Heart right ventricle (tissue), 16 donors: ENCODE measurements at places on chromosomes 2 and 18. TPM values are rescaled to one million over a fixed set of nuclear protein-coding genes. Genes with fewer than 3 reads are reported as not detected.

The LAMA3 gene
- polyA plus RNA-seq = 3.7 TPM

The XDH gene
- polyA plus RNA-seq = not detected

The RAMP1 gene
- polyA plus RNA-seq = 1,549 TPM

The APCDD1 gene
- 40.4 TPM for polyA plus RNA-seq

- H3K36me3 ChIP-seq = no peaks in the 10 kb centered on the region
- no peak overlapping the region for H3K4me3 ChIP-seq
- H3K27me3 ChIP-seq = no peaks in the 10 kb centered on the region
- no peak for DNase-seq
- H3K27ac ChIP-seq = no peak overlapping the region
- no peaks in the 10 kb centered on the region for H3K4me1 ChIP-seq
Observed at GRCh38 chr18:12491611-12492435, 84.1 kb downstream of the PRELID3A start.

- H3K4me3 ChIP-seq = no peak overlapping the region
- no peaks in the 10 kb centered on the region for H3K27me3 ChIP-seq
- DNase-seq = no peak
Observed at GRCh38 chr2:3644246-3644525, 13.8 kb upstream of the ALLC start.

DNA sequence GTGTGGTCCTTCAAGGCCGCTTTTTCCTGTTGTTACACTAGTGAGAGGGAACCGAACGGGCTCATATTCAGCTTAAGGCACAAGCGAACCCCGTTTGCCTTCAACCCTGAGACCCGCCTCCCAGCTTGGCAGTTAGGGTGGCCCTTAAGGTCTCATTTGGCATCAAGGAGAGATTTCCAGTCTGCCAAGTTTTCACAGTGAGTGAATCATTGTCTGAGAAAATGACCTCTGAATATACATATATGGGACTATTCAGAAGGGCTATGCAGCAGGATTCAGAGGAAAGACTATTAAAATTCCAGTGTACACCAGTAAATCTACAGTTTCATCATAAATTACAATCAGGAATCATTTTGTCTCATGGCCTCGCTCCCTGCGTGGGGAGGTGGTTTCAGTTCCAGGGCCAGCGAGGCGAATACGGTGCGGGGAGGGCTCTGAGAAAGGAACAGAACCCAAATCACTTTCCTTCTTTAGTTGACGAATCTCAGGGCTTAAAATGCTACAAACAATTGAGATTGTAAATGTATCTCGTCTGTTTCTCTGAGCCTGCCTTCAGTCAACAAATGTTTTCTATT is 231.4 kb downstream of the FAM210A start:
- H3K4me1 ChIP-seq = peaks cover 5% of the 10 kb centered on the region
- H3K27ac ChIP-seq = no peak overlapping the region
- H3K27me3 ChIP-seq = no peaks in the 10 kb centered on the region
- H3K4me3 ChIP-seq = no peak overlapping the region
- DNase-seq = no peak
- no peaks in the 10 kb centered on the region for H3K36me3 ChIP-seq

DNA sequence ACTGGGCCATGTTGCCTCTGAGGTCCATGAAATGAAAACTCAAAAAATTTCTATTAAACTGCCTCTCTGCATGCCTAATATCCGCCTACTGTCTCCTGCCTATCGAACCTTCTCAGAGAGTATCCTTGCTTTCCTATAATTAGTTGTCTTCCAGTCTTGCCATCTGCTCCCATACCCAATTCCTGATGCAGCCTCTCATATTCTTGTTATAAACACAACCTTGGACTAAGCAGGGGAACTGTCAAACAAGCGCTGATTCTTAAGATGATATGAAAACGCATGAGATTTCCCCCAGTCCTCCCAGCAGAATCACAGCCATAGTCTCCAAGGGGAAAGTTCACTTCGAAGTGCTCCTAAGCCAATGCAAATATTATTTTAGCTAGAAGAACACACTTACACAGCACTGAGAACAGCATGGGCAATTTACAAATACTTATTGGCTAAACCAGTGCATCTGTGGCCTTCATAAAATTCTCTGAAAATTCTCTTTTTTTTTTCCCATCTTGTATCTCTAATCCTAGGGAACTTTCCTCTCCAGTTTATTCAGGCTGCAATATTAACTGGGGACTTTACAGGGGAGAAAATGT is 471.6 kb downstream of the MBD2 start:
- no peaks in the 10 kb centered on the region for H3K36me3 ChIP-seq
- no peaks in the 10 kb centered on the region for H3K4me1 ChIP-seq
- no peak for DNase-seq
- H3K27ac ChIP-seq = no peak overlapping the region
- H3K27me3 ChIP-seq = no peaks in the 10 kb centered on the region
